ENCODE measurements at places on chromosomes 1 and 21. TPM values are rescaled to one million over a fixed set of nuclear protein-coding genes. Genes with fewer than 3 reads are reported as not detected.

GRCh38 chr1:228969953-228970800 lies 234.9 kb downstream of the RHOU start:
- no peak for DNase-seq

DNA sequence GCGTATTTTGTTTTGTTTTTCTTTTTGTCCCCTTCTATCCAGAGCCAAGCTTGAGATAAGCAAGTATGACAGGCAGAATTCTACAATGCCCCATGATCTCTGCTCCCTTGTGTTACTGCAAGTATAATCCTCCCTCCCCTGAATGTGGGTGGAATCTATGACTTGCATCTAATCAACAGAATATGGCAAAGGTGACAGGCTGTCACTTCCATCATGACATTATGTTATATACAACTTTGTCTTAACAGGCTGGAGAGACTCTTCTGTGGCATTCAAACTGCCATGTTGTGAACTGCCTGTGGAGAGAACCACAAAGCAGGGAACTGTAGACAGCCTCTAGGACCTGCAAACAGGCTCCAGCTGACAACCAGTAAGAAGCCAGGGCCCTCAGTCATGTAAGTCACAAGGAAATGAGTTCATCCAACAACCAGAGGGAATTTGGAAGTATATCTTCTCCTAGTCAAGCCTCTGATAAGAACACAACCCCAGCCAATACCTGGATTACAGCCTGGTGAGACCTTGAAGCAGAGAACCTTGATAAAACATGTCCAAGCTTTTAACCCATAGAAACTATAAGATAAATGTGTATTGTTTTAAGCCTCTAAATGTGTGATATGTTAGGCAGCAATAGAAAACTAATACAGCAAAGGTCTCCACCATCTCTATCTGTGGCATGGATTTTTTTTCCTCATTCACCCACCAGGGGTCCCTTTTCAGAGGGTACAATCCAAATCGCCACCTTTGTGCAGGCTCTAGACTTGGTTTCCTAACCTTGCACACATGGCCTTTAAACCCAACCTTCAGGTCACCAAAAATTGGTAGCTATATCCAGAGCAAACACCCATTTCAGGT lies 5.7 kb upstream of the C1orf162 start:
- DNase-seq = no peak

DNA sequence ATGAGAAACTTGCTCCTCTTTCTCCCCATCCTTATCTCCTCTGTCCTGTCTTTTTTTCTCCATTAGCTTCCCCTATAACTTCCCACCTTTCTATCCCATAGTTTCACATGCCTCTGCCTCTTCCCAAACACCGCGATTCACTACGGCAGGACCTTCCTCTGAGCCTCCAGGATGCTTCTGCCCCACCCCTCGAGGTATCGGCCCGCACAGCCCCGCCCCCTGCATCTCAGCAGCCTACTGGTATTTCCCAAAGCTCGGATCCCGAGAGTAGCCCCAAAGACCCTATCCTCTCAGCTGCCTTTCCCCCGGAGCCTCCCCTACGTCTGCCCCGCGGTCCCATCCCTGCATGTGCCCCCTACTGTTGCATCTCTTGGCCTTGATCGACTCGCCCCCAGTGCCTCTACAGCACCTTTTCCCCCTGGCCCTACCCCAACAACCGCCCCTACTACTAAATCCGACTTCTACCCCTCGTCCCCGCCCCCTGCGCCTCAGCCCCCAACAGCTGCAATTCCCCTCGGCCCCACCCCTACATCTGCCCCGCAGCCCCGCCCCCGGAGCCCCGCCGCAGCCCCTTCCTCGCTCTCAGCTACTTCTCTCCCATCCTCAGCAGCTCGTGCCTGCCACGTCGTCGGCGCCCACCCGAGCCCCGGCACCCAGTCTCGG lies 512 bp downstream of the PIAS3 start:
- peak; percentile 73 for DNase-seq

DNA sequence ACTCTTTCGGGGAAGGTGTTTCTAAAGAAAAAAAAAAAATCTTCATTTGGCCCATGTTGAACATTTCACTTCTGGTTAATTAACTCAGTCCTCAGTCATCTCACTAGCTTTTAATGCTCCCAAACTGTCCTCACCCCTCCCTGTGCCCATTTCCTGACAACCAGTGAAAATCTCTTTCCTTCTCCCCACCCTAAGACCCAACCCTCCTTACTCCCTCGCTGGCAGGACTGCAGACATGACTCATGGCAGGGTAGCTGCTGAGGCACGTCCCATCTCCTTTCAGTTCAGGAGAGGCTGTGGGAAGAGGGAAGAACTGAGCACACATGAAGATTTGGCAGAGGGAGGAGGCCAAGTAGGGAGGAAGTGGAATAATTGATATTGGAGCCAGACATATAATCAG lies 12.6 kb downstream of the PKP1 start:
- no peak for DNase-seq

- peak; percentile 58 for DNase-seq
Measured at GRCh38 chr1:25245809-25246599, 1.2 kb downstream of the RSRP1 start.

DNA sequence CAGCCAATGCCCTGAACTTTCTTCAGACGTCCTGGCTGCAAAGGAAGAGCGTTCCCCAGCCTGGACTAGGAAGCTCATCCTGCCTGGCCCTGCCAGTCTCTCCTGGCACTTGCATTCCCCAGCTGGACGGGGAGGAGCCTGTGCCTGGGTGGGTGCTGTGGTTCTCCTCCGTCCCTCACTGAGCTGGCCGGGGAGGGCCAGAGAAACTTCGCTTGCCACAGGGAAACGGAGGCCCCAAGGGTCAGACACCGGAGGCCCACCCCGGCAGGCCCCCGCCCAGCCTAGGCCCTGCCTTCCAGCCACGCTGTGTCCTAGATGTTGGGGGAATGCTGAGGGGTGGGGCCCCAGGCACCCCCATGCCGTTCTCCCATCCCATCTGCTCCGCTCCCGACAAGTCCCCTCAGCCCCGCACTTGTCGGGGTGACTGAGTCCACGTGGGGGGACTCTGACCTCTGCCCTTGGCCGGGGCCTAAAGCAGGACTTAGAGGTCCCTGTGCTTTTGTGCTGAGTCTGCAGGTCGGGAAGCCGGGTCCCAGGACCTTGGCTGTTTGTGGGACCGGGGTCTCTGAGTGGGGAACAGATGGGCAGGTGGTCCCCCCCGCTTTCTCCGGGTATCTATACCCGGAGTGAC lies 4.8 kb downstream of the FTCD start:
- DNase-seq = peak; percentile 39

DNA sequence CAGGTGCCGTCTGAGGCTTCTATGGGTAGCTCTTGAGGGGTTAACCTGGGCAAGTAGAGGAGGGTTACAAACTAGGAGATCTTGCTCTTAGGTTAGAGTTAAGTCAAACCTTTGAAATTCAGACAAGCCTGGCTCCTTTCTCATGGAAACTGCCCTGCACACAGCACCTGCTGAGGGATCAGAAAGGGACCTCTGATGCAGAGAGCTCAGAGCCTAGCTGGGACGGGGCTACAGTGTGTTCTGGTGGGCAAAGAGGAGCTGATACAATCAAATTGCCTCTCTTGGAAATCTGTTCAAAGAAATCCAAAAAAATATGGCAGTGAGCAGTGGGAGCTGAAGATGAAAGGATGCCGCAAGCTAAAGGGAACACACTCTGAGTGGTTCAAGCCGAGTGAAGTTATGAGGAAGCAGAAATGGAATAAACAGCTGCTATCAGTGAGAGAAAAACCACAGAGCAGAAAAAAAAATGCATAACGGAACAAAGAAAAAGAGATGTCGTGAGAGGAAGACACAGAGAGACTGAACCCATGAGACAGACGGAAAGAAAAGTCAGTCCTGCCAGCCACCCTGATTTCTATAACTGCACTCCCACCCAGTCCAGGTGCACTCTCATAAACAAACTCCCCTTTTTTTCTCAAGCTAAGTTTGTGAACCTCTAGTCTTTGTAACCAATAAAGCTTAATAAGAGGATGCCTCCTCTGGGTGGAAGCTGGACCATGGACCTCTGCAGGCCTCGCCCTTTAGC lies 26.6 kb downstream of the PAFAH2 start:
- no peak for DNase-seq

GRCh38 chr1:161092621-161093028 lies 3.3 kb upstream of the NECTIN4 start:
- no peak for DNase-seq

VWA5B1 gene
- total RNA-seq = 0.13 TPM

OR6N1 gene
- total RNA-seq = not detected

GPR137B gene
- 27.5 TPM for total RNA-seq

HNRNPU gene
- 164 TPM for total RNA-seq

UTS2 gene
- not detected for total RNA-seq

COL6A2 gene
- total RNA-seq = 191 TPM

PGLYRP3 gene
- not detected for total RNA-seq

SPRR1A gene
- total RNA-seq = not detected

KIAA1614 gene
- total RNA-seq = 7.1 TPM

NECTIN4 gene
- total RNA-seq = not detected

ERG gene
- 17.8 TPM for total RNA-seq

Measured in Right ventricle myocardium superior (tissue), 1 donor.